ENCODE measurements at places on chromosomes 11 and 22. TPM values are rescaled to one million over a fixed set of nuclear protein-coding genes. Genes with fewer than 3 reads are reported as not detected.

APOA4 gene
- not detected for total RNA-seq

GRCh38 chr11:85133636-85134035 lies 493.5 kb downstream of the DLG2 start:
- H3K27me3 ChIP-seq = no peaks in the 10 kb centered on the region
- no peak overlapping the region for H3K4me3 ChIP-seq
- no peaks in the 10 kb centered on the region for H3K36me3 ChIP-seq
- no peak for DNase-seq

APOA1 gene
- 3.7 TPM for total RNA-seq

DNA sequence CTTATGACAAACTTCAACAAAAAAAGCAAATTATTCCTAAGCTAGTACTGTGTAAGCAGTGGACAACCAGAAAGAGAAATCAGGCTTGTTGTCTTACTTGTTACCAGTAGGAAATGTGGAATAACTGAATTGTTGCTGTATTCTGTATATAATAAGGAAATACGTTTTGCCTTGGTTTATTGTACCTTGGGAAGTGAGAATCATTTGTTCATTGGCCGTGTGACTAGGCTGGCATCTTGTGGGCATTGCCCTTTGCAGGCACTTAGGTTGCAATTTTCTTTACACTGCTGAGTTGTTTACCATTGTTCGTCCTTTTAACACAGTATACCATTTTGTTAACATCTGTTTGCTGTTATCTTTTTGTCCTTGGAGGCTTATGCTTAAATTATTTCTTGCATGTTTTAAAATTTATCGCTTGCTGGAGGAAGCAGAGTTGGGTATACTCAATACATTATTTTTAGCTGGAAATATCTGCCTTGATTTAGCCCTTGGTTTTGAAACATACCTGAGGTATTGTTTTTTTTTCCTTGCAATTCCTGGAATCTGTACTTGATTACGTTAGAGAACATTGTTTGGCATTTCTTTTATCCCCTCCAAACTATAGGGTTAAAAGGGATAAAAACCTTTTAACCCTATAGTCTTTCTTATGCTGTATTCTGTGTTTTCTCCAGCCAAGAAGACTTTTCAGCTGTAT lies 109.3 kb downstream of the DDX10 start:
- no peak for DNase-seq
- no peak overlapping the region for H3K27ac ChIP-seq
- no peaks in the 10 kb centered on the region for H3K4me1 ChIP-seq
- no peaks in the 10 kb centered on the region for H3K36me3 ChIP-seq
- H3K4me3 ChIP-seq = no peak overlapping the region

DNA sequence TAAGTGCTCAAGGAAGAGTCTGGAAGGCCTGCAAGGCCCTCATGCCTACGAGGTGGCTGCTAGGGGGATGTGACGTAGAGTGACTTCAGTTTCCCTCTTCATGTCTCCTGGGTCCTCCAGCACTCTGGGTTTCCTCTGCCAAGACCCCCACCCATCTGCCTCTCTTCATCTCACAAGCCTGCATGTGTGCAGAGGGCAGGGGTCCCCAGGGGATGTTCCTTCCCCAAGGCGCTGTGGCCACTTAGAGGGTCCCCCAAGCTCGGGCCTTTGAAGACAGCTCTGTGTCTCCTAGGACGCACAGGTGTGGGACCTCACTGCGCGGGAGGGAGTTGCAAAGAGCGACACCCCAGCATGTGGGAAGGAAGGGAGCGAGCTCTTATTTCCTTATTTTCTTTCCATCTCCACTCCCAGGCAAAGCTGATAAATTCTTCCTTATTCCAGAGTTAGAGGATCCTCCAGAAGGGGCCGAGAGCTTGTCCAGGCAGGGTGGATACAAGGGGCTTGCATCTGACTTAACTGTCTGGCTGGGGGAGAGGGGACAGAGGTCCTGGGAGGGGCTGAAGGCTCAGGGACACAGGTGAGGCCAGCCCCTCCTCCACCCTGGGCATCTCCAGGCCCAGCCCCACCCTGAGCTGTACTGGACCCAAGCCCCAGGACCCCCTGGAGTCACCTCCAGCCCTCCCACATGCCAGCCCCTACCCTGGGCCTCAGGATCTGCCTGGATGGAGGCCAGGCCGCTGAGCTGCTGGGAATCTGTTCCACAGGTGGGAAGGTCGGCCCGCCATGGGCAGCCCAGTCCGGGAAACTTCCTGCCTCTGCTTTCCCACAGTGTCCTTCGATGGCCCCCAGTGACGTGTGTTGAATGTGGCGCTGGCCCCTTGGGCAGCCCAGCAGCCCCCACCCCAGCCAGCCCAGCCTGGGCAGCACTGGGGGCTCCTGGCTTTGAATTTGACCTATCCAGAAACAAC lies 59.7 kb upstream of the KCNQ1OT1 start:
- H3K27me3 ChIP-seq = no peaks in the 10 kb centered on the region
- no peaks in the 10 kb centered on the region for H3K36me3 ChIP-seq
- peak; percentile 32 for DNase-seq
- H3K4me3 ChIP-seq = no peak overlapping the region
- no peaks in the 10 kb centered on the region for H3K4me1 ChIP-seq

DNA sequence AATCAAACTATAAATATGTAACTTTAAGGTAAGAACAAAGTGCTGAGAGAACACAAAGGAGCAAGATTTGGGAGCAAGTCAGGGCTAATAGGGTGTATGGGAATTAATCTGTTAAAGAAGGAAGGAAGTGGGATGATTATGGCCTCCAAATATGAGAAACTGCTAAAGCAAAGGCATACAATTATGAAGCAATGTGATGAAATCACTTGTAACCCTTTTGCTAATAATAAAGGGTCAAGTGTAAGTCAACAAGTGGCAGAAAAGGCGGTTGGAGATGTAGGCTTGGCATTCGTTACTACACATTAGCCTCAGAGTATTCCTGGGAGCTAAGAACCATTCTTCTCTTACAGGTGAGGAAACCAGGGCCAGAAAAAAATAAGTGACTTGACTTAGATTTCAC lies 1002.3 kb upstream of the TENM4 start:
- no peak for DNase-seq
- H3K27ac ChIP-seq = no peak overlapping the region
- H3K27me3 ChIP-seq = no peaks in the 10 kb centered on the region
- H3K4me3 ChIP-seq = no peak overlapping the region
- H3K36me3 ChIP-seq = no peaks in the 10 kb centered on the region
- no peaks in the 10 kb centered on the region for H3K4me1 ChIP-seq

TCF20 gene
- total RNA-seq = 38.8 TPM

GRCh38 chr11:76786016-76786415 lies 2.9 kb downstream of the TSKU start:
- peaks cover 60% of the 10 kb centered on the region for H3K4me1 ChIP-seq
- peaks cover 8% of the 10 kb centered on the region for H3K27me3 ChIP-seq
- H3K27ac ChIP-seq = no peak overlapping the region
- DNase-seq = no peak
- H3K36me3 ChIP-seq = no peaks in the 10 kb centered on the region
- H3K4me3 ChIP-seq = no peak overlapping the region

IFITM1 gene
- 128 TPM for total RNA-seq

GRCh38 chr11:70733327-70734325 lies 335.3 kb downstream of the CTTN start:
- no peaks in the 10 kb centered on the region for H3K4me1 ChIP-seq
- peak; percentile 34 for DNase-seq
- H3K36me3 ChIP-seq = no peaks in the 10 kb centered on the region
- no peaks in the 10 kb centered on the region for H3K27me3 ChIP-seq
- H3K4me3 ChIP-seq = no peak overlapping the region

SLC16A8 gene
- 0.24 TPM for total RNA-seq

DBX1 gene
- not detected for total RNA-seq

GRCh38 chr22:46618667-46619066 lies 1.5 kb upstream of the GRAMD4 start:
- H3K4me1 ChIP-seq = peaks cover 41% of the 10 kb centered on the region
- no peak overlapping the region for H3K27ac ChIP-seq
- H3K36me3 ChIP-seq = no peaks in the 10 kb centered on the region
- DNase-seq = peak; percentile 75
